ENCODE measurements at places on chromosomes 5 and 9.

GRCh38 chr9:89621676-89622075 is 16.9 kb downstream of the GADD45G start:
- DNase-seq, result no peak

- DNase-seq, result no peak
Measured at GRCh38 chr9:93020771-93021670, 37.5 kb upstream of the SUSD3 start.

GRCh38 chr5:126587551-126588390 is 7.2 kb downstream of the ALDH7A1 start:
- DNase-seq, result no peak

- DNase-seq, result no peak
Measured at GRCh38 chr5:1295650-1296037, 776 bp upstream of the TERT start.

DNA sequence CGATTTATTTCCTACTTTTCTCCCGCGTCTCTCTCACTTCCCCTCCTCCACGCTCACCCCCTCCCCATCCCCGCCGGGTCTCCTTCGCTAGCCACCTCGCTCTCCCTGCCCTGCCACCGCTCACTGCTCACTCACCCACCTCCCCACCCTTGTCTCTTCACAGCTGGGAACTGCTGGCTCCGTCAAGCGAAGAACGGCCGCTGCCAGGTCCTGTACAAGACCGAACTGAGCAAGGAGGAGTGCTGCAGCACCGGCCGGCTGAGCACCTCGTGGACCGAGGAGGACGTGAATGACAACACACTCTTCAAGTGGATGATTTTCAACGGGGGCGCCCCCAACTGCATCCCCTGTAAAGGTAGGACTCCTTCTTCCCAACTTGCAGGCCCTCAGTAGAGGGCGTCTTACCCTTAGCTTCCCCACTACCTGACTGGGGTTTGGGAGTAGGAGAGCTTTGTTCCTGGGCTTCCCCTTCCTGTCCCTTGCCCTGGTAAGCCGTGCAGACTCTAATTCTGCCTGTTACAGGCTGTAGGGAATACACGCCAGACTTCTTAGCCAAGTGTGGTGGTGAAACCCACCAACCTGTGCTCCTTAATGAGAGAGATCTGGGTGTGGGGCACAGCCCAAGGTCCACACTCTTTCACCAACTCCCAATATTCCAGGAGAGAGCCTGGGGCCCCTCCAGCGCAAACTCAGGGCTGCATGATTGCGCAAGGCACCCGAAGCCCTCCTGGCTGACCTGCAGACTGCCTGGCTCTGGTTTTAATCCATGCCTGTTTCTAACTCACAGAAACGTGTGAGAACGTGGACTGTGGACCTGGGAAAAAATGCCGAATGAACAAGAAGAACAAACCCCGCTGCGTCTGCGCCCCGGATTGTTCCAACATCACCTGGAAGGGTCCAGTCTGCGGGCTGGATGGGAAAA is 2.5 kb downstream of the FST start:
- no peak for DNase-seq

DNA sequence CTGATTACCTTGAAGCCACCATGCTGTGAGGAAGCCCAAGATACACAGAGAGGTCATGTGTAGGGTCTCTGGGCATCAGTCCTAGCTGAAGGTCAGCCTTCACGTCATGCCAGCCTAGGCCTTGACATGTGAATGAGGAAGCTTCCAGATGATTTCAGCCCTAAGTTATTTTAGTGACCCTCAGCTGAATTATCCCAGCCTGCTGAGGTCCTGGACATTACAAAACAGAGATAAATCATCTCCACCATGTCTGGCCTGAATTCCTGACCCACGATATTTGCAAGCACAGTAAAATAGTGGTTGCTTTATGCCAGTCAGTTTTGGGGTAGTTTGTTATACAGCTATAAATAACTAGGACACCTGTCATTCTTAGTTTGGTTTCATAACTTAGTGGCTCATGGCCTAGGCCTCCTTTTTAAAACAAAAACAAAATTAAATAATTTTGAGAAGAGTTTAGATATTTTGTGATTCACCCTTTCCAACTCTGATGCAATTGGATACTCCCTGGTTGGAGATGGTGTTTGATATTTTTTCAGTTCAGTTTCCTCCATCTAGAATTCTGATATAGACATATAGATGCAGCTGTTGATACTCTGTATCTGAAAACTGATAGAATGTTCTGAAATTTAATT is 571.3 kb upstream of the CLINT1 start:
- no peak for DNase-seq

DNA sequence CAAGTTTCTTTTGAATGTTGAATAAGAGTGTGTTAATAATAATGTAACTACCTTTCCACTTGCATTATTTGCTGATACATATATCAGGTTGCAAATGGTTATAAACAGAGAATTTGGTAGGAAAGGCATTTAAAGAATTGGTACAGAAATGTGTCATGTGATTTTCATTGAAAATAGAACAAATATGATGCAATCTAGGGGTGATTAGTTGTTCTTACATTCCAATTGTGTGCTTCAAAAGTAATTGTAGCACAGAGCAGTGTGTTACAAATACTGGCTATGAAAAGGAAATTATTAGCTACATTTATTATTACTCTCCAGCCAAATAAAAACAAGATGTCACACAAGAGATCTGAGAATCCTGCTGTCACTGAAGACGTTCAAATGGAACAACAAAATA is 61.8 kb upstream of the PRDM9 start:
- no peak for DNase-seq

GRCh38 chr9:83362341-83362995 is 175.7 kb downstream of the FRMD3 start:
- no peak for DNase-seq

DNA sequence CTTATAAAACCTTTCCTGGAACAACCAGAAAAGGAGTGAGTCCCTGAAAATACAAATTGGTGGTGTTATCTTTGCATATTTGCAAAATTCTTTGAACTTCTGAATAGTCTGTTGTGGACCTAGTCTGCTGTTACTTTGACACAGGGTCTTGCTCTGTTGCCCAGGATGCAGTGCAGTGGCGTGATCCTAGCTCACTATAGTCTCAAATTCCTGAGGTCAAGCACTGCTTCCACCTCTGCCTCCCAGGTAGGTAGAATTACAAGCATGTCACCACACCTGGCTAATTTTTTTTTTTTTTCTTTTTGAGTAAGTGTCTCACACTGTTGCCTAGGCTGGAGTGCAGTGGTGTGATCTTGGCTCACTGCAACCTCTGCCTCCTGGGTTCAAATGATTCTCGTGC is 43.7 kb upstream of the SPRY4 start:
- DNase-seq, result no peak
